ENCODE measurements at places on chromosomes 13 and 19.
A peak's percentile ranks its signal among the peaks of the same experiment; 100 is the strongest.

DNA sequence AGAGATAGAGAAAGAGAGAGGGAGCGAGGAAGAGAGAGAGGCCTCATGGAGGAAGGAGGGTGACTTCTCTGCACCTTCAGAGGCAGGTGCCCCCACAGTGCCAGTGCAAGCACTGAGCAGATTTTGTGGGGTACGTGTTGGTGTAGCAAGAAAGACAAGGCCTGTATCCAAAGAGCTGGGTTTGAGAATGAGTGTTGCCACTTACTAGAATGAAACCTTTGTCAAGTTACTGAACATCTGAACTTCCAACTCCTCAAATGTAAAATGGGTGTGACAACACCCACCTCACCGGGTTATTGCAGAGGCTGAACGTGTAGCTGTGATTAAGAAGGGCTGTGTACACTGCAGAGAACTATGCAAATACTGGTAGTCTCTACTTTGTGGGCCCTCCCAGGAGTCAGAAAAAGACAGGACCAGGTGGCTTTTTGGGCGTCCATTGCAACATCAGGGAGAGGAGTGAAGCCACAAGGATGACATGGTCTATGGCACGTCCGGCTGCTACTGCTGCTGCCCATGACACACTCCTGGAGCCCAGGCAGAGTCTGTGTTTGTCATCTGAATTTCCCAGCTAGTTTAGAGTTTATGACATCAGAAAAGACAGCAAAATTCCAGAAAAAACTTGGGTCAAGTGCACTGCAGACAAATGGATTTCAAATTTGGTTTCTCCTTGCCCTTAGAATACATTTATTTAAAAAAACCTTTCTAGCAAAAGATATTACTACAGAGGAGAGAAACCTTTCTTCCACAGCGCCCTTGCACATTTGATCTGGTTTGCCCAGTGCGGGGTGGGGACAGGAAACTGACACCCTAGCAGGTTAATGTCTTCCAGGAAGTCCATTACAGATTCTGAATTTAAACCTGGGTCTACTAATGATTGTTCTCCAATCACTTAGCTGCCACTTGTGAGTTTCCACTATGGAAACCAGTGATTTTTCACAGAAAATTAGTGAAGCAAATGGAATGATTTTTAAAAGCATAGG, 54.0 kb upstream of the ATP12A start:
- DNase-seq = no peak

DNA sequence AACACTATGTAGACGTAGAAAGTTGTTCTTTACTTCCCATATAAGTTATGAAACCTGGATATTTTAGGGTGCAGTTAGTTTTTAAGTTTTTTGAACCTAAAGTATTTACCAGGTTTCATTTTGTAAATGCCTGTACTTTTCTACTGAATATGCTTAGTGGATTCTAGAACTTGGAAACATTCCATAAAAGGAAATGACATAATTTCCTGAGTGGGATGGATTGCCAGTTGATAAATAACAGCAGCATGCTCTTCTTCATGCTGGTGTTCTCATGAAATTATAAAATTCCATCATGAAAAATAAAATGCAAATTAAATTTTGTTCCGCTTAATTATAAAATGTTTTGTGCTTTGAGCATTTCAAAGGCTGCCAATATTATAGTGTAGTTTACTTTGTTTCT, 362.2 kb upstream of the PCDH20 start:
- DNase-seq = no peak

GRCh38 chr13:29577136-29578051, 18.1 kb downstream of the SLC7A1 start:
- no peak for DNase-seq

DNA sequence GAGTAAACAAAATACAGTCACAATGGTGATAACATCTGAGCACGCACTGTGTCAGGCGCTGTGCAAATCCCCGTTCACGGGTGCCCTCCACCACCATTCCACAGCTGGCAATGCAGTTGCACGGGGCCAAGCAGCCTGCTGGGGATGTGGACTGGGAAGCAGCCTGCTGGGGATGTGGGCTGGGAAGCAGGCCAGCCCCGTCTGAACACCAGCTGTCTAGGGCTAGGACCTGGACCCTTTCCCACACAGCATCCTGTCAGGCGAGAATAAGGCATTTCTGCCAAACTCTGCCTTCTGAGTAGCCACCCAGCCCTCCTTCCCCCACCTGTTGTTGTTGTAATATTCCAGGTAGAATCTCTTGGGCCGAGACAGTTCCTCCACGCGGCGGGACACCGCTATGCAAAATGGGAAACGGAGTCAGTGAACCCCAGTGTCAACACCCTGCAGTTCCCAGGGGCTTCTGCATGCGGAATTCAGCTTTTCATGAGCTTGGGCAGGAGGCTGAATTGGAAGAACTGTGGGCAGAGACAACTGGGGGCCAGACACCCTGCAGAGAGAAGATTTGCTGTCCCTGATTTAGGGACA, 27.8 kb upstream of the MIER2 start:
- DNase-seq = peak; percentile 77

DNA sequence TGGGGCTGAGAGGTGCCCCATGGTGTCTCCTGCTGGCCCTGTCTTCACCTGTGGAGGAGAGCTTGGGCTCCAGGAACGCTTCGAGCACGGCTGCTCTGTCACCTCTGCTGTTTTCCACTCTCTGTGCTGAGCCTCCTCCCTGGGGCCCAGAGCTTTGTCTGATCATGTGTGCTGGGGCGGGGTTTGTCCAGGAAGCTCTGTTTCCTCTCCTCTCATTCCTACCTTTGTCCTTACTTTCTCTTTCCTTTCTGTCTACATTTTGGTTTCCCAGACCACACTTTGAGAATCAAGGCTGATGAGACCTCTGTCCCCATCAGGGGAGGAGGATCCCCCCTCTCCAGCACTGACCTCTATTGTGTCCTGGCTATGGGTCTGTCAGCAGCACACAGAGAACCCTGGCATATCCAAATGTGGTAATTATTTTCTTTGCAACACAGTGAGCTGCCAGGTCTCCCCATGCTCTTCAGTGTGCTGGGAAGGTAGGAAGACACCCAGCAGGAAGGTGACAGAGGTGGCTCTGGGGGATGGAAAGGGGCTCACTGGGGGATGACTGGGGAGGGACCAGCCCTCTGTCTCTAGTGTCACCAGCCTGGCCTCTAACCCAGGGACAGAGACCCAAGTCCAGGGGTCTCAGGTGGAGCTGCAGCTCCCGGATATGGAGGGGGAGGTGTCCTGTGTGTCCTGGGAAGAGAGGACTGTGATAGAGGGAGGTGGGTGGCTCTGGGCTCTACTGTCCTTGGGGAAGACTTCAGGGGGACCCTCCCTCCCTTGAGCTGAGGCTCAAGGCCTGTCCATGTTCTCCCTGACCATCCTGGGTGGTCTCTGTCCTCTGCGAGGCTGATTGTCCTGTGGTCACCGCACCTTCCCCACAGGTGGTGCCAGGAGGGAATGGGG, at the start of gene CEACAM1:
CEACAM1 (minus strand) TSS at position 128 of the 894 bp plus-strand sequence; CDS start at position 21, 107 bp downstream.
- no peak for DNase-seq

- DNase-seq = no peak
Measured at GRCh38 chr13:110697842-110698241, 8.1 kb downstream of the CARS2 start.

- DNase-seq = no peak
Measured at GRCh38 chr19:1601613-1602064, 3.6 kb downstream of the UQCR11 start.

DNA sequence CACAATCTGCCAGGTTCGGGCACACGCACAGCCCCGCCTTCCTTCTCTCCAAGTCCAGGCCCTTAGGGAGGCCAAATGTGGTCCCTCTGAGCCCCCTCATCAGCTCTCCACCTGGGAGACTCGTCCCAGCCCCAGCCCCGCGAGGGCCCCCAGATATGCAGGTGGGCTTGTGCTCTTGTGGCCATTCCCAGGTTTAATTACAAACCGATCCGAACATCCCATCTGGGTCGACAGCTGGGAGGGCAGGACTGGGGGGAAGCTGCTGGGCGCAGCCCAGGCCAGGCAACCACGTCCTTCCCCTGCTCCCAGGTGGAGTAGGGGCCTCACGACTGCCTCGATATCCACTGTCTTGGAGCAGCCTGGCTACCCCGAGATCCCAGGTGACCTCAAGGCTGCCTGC, 7.5 kb upstream of the C2CD4C start:
- DNase-seq = no peak

DNA sequence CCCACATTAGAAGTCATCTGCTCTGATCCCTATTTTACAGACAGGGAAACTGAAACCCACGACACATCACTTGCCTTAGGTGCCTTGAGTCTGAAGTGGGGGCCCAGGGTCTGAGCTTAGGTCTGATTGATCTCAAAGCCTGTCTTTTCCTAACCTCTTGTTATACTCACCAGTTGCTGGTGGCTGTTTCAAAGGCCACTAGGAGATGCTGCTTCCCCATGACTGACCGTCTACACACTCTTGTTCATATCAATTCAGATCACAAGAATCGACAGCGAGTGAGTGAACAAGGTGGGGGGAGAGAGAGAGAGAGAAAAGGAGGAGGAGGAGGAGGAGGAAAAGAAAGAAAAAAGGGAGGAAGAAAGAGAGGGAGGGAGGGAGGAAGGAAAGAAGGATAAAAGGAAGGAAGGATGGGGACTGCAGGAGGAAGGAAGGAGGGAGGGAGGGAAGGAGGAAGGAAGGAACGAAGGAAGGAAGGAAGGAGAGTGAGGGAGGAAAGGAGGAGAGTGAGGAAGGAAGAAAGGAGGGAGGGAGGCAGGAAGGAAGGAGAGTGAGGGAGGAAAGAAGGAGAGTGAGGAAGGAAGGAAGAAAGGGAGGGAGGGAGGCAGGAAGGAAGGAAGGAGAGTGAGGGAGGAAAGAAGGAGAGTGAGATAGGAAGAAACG, 3.3 kb downstream of the OR10H1 start:
- no peak for DNase-seq

GRCh38 chr13:44334751-44335150, 38.9 kb upstream of the SERP2 start:
- no peak for DNase-seq
